ENCODE measurements at places on chromosomes 1 and 21.

GRCh38 chr21:25518491-25518911 is 88.8 kb downstream of the MRPL39 start:
- DNase-seq, result no peak

GRCh38 chr1:208179263-208179816 is 64.8 kb downstream of the PLXNA2 start:
- DNase-seq, result no peak

DNA sequence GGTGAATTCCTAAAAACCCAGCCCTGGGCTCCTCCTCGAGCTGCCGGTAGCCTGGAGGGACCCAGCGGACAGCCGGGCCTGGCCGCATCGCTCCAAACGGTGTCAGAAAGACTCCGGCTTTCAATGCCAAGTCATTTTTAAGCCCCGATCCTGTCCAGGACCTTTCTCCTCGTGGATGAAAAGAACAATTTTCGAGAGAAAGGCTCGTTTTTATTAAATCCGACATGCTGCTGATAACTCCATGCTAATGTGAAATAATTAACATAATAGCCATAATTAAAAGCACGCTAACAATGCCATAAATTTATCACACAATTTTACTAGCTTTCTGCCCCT is 4.6 kb upstream of the FOXD3 start:
- no peak for DNase-seq

- no peak for DNase-seq
Observed at GRCh38 chr1:186738926-186739325, 58.7 kb upstream of the PTGS2 start.

GRCh38 chr21:25760061-25760460 is 25.3 kb downstream of the GABPA start:
- DNase-seq, result no peak

DNA sequence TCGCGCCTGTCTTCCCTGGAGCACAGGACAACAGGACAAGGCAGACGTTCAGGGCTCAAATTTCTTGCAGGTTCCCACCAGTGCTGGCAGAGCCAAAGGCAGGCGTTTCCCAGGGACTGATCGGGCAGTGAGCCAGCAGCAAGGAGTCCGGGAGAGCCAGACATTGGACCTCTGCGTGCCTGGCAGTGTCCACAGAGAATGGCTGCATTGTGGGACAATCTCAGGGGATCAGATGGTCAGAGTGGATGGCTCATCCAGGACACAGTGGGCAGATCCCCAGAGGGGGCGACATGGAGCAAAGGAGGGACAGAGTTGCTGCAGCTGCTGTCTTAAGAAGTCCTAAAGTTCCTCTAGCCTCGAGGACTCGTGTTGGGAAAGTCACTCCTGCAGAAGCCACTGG is 4.6 kb downstream of the TMEM63A start:
- no peak for DNase-seq

Data from activated CD4-positive, CD25-positive, alpha-beta regulatory T cell treated with anti-CD3 and anti-CD28 coated beads, Interleukin-2, amount 50 U/mL, for 16 hours (primary cell).